ENCODE measurements at places on chromosomes 2 and 18. TPM values are rescaled to one million over a fixed set of nuclear protein-coding genes. Genes with fewer than 3 reads are reported as not detected.

DNA sequence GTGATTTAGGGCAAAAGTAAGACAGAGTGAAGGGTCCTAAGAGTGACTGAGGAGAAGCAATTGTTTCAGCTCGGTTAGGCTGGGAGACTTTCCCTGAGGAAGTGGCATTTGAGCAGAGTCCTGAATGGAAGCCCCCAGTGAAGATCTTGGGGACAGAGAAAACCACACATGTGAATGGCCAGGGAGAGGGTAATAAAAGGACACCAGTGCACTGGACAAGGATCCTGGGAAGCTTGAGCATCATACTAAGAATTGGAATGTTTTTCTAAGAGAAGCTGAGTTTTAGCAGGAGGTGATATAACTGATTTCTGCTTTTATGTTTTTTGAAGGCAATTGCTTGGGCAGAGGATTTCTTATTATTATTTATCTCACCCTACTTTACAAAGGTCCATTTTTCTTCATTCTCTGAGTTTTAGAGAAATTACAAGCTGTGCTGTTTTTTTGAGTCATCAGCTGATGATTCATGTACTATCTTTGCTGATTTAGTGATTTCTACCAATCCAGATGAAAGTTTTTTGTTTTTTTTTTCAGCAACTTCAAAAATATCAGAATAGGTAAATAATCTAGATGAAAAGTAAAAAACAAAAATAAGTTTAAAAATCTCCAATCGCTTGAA lies 43.5 kb downstream of the MFSD6 start:
- DNase-seq: no peak

- no peak for DNase-seq
Measured at GRCh38 chr2:101253703-101254450, 1.2 kb downstream of the CNOT11 start.

Gene CD207
- total RNA-seq: not detected

Gene STPG4
- not detected for total RNA-seq

Gene KLF11
- 11.2 TPM for total RNA-seq

Measured in spinal cord (tissue), 10 donors.